CD4-positive, alpha-beta T cell (primary cell): ENCODE measurements at places on chromosomes 2 and 18. TPM values are rescaled to one million over a fixed set of nuclear protein-coding genes. Genes with fewer than 3 reads are reported as not detected.

The UBXN4 gene
- total RNA-seq, result 143 TPM

The CHAC2 gene
- 0.47 TPM for total RNA-seq

The TNS1 gene
- total RNA-seq, result 0.34 TPM

The AQP12A gene
- total RNA-seq, result not detected

DNA sequence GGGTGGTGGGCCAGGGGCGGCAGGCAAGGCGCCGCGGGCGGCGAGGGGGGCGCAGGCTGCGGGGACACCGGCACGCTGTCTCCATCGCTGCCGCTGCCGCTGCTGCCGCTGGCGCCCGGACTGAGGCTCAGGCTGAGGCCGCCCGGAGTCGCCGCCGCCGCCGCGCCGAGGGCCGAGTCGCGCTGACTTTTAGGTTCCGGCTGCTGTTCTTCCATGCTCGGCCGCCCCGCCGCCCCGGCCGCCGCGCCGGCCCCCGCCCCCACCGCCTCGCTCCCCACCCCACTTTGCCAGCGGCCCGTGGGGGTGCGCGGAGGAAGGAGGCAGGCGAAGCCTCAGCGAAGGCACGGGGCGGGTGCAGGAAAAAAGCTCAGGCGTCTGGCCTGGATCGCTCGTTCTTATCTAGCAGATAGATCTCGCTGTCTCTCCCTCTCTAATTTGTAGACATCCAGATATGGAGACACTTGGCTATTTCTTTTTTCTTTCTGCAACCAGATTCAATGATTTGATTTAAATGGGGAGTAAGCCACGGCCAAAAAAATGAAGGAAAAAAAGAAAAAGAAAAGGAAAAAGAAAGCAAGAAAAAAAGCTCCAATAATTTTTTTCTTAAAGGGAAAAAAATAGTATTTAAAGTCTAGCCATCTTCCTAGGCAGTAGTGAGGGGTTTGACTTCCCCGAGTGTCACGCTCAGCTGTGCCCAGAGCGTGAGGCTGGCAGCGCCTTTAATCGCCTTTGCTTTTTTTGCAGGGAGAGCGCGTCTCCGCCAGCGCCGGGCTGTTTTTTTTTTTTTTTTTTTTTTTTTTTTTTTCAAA lies at the start of gene EN1:
Gene EN1, minus strand, starts transcription at position 696 of the 809 bp plus-strand sequence. Its CDS starts 481 bp downstream, at position 215.
- DNase-seq, result no peak

DNA sequence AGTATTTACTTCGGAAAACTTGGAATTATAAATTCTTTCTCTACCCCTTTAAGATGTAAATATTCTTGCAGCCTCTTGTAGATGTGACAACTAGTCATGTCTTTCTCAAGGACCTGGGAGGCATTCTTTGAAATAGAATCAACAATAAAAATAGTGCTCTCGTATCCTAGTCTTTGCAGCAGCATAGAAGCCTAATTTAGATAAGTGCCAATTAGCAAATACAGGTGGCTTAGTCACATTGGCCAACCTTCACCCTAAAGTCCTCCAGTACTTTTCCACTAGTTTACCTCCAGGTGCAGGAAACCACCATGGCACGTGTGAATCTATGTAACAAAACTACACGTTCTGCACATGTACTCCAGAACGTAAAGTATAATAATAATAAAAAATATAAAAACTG lies 3.5 kb upstream of the ZSWIM2 start:
- no peak for DNase-seq

DNA sequence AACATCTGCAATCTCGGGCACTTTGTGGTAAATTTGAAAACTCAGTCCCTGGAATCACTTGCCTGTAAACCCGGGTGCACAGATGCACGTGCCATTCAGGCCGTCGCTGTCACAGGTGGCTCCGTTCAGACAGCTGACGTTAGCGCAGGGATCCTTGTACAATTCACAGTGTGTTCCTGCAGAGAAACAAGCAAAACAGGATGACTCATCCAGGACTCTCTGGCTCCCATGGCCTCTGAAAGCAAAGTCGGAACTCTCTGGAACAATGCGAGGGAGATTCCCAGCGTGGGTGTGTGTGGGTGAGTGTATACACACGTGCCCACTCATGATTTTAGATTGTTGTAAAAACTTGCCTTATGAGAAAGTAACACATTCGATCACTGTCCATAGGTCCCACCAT lies 136.1 kb upstream of the PID1 start:
- no peak for DNase-seq

GRCh38 chr18:44186001-44186400 lies 494.7 kb upstream of the SETBP1 start:
- DNase-seq, result no peak

DNA sequence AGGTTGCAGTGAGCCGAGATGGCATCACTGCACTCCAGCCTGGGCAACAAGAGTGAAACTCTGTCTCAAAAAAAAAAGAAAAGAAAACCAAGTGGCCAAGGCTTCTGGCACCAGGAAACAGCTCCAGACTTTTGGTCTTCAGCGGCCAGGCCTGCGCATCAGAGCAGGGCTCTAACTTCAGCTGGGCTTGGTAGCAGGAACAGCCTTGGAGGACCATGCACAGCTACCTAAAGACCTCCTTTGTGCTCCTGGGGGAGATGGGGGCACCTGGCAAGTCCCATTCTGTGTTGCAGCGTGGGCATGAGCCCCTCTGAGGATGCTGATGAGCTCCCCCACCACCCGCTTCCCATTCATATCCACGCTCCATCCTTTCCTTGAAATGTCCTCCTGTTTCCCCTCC lies 56.4 kb upstream of the SEMA4C start:
- DNase-seq, result no peak

- no peak for DNase-seq
Observed at GRCh38 chr18:73245345-73245744, 377.6 kb upstream of the NETO1 start.

GRCh38 chr18:38944446-38945024 lies 1378.9 kb upstream of the CELF4 start:
- DNase-seq, result no peak

GRCh38 chr18:2843146-2843545 lies 3.7 kb upstream of the EMILIN2 start:
- DNase-seq, result no peak

GRCh38 chr2:237205043-237205541 lies 119.4 kb downstream of the COPS8 start:
- no peak for DNase-seq

DNA sequence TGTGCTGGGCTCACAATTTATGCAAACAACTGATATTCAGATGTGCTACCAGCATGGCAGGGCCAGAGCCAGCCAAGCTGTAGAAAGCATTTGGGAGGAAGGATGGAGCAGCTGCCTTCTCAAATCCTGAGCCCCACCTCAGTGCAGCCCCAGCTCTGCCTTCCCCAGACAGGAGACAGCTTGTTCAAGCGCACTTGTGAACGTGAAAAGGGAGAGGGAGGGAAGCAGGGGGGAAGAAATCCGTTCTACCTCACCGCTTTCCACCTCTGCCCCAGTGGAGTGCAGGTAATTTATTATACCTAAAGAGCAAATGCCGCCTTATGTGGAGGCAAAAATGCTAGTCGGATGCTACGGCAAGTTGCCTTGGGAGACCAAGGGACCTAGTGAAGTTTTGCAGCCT lies 66.0 kb upstream of the SLC14A2 start:
- no peak for DNase-seq

- DNase-seq, result no peak
Observed at GRCh38 chr2:37656512-37657423, 14.7 kb downstream of the CDC42EP3 start.
